ENCODE measurements at places on chromosomes 3 and 15.

DNA sequence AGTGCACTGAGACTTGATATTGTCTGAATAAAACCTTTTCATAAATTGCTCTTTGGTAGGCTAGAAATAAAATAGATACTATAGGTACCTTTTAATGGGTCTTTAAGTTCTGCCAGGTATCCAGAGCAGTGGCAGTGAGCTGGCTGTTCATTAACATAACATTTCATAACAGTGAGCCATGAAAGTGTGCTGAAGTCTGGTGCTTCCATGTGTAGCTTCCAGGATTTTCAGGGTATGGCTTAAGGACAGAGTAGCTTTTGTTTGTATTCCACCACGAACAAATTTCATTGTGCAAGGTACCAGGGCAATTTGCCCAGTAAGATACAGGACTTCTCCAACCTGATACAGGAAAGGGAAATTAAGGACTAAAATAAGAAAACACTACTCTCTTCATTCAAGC is 124.7 kb upstream of the NANOGP8 start:
- DNase-seq: no peak

DNA sequence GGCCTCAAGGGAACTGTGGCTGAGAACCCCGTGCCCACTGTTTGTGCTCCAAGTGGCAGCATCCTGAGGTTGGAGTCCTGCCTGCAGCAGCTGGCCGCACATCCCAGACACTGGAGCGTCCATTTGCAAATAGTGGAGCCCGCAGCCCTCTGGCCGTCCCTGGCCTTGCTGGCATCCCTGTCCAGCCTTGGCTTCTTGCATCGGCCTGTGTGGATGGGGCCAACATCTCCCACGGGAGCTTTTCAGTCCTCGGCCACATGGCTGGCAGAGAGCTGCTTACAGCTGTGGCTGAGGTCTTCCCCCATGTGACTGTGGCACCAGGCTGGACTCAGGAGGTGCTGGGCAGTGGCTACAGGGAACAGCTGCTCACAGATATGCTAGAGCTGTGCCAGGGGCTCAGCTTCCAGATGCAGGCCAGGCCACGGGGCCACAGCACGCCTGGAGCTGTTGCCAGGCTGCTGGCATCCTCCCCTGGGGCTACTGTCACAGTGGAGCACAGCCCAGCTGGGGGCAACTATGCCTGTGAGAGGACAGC is 71.2 kb downstream of the FAM43A start:
- DNase-seq: no peak

- DNase-seq: no peak
Measured at GRCh38 chr3:57983734-57984518, 24.3 kb upstream of the FLNB start.

- no peak for DNase-seq
Measured at GRCh38 chr3:117131259-117131658, 421.7 kb downstream of the TUSC7 start.

- no peak for DNase-seq
Measured at GRCh38 chr3:68173012-68173634, 518.7 kb upstream of the SUCLG2 start.

- no peak for DNase-seq
Measured at GRCh38 chr3:186644683-186645082, 4.5 kb downstream of the FETUB start.

DNA sequence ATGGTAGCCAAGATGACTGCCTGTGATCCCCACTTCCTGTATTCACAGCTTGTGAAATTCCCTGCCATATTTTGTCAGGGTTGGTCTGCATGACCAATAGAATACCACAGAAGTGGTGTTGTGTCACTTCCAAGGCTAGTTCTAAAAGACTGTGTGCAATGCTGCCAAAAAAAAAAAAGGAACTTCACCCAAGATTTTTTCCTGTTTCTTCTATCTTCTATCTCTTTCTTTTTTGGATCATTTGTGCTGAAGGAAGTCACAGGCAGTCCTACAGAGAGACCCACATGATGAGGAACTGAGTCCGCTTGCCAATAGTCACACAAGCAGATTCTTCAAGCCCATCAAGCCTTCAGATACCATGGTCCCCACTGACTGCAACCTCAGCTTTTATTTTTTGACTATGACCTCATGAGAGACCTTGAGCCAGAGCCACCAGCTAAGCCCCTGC is 18.1 kb upstream of the RAF1 start:
- no peak for DNase-seq

GRCh38 chr3:5929027-5929426 is 741.5 kb downstream of the EDEM1 start:
- DNase-seq: no peak

- DNase-seq: no peak
Measured at GRCh38 chr3:63975723-63976122, 47.6 kb downstream of the PSMD6 start.

GRCh38 chr3:46271209-46271745 is 29.0 kb downstream of the CCR3 start:
- no peak for DNase-seq

- DNase-seq: no peak
Measured at GRCh38 chr3:121566773-121567172, 976 bp upstream of the ARGFX start.

- no peak for DNase-seq
Measured at GRCh38 chr3:126132751-126133511, 47.5 kb downstream of the ALDH1L1 start.

DNA sequence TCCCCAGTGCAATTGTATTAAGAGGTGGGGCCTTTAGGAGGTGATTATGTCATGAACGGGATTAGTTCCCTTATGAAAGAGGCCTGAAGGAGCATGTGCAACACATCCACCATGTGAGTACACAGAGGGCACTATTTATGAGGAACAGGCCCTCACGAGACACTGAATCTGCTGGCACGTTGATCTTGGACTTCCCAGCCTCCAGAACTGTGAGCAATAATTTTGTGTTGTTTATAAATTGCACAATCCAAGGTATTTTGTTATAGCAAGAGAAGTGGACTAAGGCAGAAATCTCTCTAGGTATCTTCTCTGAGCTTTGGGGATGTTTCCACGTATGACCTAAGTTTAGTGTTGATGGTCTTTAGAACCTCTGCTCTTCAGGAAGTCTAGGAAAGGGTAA is 149.3 kb upstream of the CBLB start:
- DNase-seq: no peak

DNA sequence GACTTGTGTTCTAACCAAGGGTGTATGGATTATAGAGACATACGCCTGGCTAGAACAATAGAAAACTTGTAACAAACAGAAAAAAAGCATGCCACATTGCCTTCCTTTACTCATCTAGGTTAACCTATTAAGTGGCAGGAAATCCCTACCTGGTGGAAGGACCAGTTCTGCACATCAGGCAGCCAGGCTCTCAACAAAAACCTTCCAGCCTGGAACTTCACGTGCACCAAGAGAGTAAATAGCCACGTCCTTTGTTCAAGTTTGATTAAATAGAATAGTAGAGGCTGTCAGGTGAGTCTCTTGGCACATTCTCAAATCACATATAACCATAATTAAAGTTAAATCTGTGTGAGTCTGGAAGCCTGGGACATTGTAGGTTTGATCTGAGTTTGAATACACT is 85.0 kb upstream of the DPH6 start:
- no peak for DNase-seq

DNA sequence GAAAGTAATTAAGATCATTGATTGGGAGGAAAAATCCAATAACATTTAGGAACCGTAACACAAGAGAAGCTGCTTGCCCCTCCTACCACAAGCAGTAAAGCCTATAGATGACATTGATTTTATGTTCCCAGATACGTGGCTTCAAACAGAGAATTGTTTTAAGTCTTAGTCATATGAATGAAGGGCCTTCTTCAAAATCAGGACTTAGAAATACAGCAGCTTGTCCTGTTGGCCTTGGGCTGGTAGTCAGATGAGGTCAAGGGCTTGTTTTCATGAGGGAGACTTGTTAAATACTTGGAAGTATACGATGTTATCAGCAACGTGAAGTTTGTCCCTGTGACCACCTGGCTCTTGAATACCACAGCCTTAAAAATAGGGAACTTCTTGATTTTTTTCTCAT is 114.4 kb downstream of the VGLL4 start:
- no peak for DNase-seq

DNA sequence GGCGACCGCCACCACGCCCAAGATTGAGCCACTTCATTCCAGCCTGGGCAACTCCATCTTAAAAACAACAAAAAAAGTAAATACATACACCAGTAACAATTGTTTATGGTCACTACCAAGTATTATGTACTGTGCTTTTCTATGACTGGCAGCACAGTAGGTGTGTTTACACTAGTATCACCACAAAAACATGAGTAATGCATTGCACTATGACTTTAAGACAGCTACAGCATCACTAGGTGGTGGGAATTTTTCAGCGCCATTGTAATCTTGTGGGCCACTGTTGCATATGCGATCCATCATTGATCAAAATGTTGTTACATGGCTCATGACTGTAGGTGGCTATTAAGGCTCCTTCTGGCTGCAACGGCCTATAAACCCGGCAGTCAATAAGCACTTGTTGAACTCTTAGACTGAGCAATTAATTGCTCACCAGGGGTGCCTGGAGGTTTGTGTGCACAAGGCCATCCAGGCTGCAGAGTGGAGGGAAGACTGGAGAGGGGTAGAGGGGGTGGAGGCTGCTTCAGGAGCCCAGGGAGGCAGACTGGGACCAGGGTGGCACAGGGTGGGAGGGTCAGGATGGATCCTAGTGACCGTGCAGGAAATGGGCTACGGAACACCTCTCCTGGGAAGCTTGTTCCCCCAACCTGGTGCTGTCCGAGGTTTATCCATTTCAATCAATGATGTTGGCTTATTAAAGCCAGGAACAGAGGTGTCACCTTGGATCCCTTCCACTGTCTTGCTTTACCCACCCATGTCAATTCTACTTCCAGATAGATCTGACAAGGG is 17.9 kb upstream of the COPG1 start:
- no peak for DNase-seq

DNA sequence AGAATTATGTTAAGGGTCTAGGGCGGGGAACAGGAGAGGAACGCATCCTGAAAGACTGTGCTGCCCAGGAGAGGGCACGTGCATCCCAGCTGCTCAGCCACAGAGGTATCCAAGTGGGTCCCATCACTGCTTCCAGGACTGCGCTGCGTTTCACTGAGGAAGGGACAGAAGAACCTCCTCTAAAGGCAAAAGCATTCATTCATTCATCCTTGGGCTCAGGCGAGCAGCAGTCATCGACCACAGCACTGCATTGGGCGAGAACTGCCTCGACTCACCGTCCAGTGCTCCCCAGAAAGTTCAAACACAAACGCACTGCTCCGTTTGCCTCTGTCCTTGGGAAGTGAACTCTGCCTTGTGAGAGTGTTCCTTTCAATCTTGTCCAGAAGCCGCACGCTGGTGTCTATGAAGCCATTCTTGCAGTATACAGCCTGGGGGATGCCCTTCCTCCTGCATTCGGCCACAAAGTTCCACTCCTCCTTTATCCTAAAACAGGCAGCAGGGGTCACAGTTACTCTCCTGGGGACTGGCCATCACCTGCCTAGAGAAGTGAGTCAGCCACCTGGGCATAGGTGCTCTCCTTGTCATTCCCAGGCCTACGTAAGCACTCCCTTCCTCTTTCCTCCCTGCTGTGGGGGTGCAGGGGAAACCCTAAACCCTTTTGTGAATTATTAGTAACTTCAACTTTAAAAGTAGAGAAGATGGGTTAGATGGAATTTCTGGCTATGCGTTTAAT is 21.2 kb downstream of the LRRC2 start:
- no peak for DNase-seq

GRCh38 chr15:57662802-57663201 is 43.7 kb upstream of the POLR2M start:
- DNase-seq: no peak

GRCh38 chr3:66625505-66626216 is 124.8 kb upstream of the LRIG1 start:
- DNase-seq: no peak

- DNase-seq: no peak
Measured at GRCh38 chr15:62104401-62104800, 37.6 kb downstream of the C2CD4A start.

DNA sequence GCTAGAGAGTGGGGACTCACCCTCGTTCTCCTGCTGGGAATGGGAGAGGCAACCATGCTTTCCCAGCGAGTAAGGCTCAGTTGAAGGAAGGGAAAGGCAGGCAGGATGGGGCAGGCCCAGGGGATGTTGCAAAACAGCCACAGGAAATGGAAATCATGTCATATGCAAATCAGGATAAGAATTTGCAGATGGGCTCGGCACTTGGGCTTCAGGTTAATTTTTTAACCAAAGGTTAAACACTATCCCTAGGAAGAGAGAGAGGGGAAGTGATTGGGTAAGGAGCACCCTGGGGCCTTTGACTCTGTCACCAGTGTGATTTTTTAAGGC is 14.6 kb upstream of the PLA2G4E start:
- no peak for DNase-seq

DNA sequence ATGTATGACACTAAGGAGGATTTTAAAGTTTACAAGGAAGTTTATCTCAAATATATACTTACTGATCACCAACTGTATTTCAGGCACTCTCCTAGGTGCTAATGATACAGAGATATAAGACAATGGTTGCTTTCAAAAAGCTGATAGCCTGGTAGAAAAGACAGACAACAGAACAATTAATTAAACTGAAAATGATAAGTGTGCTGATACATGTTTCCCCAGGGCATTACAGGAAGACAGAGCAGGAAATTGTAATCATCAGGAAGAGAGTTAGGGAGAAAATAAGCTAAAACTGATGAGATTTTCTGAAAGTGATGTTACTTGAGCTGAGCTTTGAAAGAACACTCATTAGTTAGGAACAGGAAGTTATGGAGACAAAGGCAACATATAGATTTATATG is 229.7 kb downstream of the RSRC1 start:
- no peak for DNase-seq

- DNase-seq: no peak
Measured at GRCh38 chr15:76756381-76756780, 148.8 kb downstream of the SCAPER start.

- DNase-seq: no peak
Measured at GRCh38 chr3:130950641-130951040, 56.8 kb downstream of the ATP2C1 start.

DNA sequence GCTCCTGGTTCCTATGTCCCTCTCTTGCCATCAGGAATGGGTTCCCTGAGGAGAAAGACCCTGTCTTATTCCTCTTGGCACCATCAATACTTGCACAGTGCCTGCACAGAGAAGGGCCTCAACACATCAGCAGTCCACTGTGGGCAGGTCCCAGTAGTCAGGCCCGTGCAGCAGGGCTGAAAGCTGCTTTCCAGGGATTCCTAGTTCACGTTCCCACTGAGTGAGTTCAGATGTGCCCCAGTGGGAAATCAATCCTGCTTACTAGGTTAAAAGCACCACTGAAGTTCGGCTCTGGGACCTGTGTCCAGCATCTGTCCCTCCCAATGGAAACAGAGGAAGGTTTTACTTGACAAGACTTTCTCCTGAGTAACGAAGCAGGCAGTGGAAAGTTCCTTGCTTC is 15.7 kb downstream of the RAB43 start:
- no peak for DNase-seq

GRCh38 chr3:46966811-46967210 is 9.7 kb downstream of the CCDC12 start:
- DNase-seq: no peak

All from cortex of kidney (tissue), 1 donor.